ENCODE measurements at places on chromosomes 1 and 21.

GRCh38 chr1:53946252-53947171 is at the start of gene LRRC42:
LRRC42 (plus strand) TSS chr1:53946350; CDS start chr1:53952000, 5,650 bp downstream.
- DNase-seq: no peak

- no peak for DNase-seq
Observed at GRCh38 chr1:59516881-59517280, 220.0 kb downstream of the FGGY start.

GRCh38 chr1:195785830-195786229 is 822.4 kb downstream of the KCNT2 start:
- DNase-seq: no peak

GRCh38 chr1:221815660-221816059 is 73.8 kb upstream of the DUSP10 start:
- no peak for DNase-seq

- DNase-seq: no peak
Observed at GRCh38 chr21:34260277-34261008, 103.4 kb upstream of the KCNE2 start.
